ENCODE measurements at places on chromosomes 11 and 22.

GRCh38 chr11:117646411-117646810 is 150.6 kb downstream of the DSCAML1 start:
- DNase-seq = no peak

DNA sequence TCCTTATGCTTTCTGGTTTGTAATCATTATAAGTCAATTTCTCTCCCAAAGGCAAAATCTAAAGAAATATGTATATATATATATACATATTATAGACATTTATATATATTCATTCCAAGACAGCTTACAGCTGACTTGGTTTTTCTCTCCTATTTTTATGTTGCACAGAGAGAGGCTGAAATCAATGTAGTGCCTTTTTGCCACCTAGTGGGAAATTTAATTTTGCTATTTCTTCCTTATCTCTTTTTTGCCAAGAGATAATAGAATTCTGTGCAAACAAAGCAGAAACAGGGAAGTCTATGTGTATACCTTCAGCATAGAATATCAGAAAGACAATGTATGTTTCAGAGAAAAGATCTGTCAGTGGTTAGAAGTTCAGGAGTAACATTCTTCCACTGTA is 186.0 kb upstream of the ANO5 start:
- no peak for DNase-seq

GRCh38 chr22:29948385-29948769 is 65.4 kb downstream of the MTMR3 start:
- DNase-seq = no peak

- DNase-seq = no peak
Measured at GRCh38 chr11:106470230-106470629, 392.8 kb downstream of the AASDHPPT start.

DNA sequence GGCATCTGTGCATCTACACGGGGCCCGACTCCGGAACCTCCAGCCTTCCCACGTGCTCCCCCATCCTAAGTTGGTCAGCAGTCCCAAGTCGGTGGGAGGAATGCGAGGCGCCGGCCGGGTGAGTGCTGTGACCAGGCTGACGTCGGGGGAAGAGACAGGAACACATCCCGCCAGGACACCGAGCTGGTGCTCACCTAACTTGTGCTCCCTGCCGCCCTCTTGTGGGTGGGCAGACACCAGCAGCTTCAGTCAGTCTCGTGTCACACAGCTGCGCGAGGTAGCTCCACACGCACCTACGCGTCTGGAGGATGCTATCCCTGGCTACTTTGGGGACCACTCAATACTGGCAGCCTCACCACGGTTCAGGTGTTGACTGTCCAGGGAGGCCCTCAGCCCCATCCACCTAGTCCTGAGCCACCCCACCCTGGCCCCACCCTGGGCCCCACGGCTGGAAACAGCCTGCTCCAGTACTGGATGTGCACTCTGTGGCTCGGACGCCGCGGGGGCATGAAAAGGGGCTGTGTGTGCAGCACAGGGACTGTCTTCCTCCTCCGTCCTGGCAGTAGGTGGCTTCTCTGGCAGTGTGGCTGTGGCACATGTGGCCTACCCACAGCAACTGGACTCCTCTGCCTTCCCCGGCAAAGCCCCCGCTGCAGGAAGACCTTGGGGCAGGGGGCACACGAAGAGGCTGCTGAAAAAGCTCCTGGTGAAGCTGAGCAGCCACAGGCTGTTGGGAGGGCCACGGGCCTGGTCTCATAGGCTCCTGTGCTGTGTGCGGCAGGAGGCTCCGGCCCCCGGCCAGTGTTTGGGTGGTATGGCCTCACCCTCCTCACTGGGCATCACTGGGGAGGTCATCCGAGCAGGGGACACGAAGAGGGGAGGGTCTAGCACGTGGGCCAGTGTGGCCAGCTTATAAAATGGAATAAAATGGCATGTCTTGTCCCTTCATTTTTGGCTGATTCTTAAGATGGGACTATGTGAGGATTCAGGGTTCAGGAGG is 11.2 kb upstream of the BID start:
- DNase-seq = peak; percentile 59

- DNase-seq = no peak
Measured at GRCh38 chr22:47678636-47679287, 916.3 kb downstream of the TBC1D22A start.

- DNase-seq = no peak
Measured at GRCh38 chr22:22772396-22772795, 115.2 kb upstream of the IGLL5 start.

DNA sequence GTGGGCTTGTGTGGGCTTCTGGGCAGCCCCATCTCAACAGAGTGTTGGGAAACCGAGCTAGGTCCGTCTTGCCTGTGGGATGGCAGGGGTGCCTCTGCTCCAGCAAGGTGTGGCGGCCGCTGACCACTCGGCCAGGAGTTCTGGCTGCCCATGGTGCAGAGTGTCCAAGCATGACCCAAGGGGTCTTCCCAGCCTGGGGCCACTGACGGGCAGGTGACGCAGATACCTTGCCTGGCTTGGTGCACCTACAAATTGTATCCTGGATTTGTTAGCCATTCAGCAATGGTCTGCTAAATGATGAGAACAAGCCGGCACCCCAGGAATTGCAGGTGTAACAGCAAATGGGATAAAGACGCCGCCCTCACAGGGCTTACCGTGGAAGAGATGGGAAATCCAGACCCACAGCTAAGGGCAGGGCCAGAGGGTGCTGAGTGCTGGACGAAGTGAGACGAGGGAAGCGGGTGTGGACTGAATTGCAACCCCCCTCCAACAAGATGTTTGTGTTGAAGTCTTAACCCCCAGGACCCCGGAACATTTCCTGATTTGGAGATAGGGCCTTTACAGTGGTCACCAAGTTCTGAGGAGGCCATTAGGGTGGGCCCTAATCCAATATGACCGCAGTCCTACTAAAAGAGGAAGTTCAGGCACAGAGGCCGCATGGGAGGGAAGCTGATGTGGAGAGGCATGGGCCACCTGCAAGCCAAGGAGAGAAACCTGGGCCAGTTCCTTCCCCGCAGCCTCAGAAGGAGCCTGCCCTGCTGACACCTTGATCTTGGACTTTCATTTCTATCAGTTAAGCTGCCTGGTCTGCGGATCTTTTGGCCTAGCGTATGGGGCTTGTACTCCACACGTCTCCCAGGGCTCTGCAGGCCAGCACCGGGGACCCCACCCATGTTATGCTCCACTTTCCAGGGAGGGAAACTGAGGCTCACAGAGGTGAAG is 45.2 kb upstream of the LINC01488 start:
- DNase-seq = no peak

Data from CD4-positive, alpha-beta T cell treated with Interleukin-4 for 4 hours (primary cell).